Stimulated activated naive CD4-positive, alpha-beta T cell treated with Interleukin-2 at 50 U/mL for 16 hours (primary cell): ENCODE measurements at places on chromosomes 7 and 10.

GRCh38 chr7:100483090-100483721 is 521 bp upstream of the NYAP1 start:
- DNase-seq: peak; percentile 72

DNA sequence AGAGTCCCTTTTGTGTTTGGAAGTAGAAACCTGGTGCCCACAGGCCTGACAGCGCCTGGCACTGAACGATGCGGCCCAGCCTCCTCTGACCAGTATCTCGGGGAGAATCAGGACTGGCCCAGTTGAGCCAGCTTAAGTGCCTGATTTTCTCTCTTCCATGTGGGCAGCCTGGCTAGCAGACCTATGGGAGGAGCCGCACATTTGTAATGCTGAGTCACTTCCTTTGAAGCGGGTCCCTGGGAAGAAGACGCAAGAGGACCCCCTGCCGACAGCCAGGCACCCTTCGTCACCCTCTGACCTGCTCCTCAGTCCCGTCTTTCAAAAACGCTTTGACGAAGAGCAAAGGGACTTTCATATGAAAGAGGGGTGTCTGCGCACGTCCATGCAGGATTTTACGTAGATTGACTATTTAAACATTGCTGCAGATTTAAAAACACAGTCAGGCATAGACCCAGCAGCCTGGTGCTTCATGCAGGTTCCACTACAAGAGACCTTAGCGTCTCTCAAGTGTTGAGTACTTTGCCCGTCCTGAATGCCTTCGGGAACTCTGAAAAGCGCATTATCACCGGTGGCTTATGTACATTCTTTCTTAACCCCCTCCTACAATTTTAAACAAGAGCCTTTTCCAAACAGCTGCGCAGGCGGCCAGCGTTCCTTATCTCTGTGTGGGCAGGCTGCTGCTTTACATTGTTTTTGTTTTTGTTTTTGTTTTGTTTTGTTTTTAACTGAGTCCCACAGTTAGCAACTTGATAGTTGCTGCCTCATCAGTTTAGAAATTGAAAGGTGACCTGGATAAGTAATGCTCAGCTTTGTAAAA is 36.5 kb upstream of the AP5Z1 start:
- no peak for DNase-seq

DNA sequence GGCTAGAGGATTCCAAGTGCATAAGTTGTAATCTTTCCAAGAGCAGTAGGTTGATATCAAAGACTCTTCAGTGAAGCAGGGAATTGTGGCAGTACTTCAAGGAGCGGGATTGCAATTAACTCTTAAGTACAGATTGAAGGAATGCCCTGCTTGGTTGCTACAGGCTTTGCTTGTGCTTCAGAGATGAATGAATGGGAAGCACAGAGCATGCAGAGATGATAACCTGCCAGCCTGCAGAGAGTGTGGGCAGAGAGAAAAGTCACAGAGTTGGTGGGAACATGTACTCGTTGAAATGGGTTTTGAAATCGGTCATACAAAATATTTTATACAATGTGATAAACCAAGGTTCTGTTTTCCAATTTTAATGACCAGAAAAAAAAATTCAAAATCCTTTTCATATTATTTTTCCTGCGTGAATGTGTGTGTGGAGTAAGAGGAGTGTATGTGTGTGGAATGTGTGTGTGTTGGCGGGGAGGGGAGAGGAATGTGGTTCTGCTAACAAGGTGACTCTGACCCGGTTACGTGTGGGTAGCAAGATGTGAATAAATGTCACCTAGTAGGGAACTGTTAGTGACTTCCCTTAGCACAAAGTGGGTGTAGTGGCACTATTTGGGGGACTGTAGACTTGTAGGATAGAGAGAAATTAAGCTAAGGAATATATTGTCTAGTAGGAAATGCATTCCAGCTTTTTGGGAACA is 697.8 kb downstream of the GATA3 start:
- DNase-seq: no peak

- DNase-seq: no peak
Measured at GRCh38 chr10:114021717-114022680, 21.7 kb upstream of the ADRB1 start.

GRCh38 chr7:44074349-44074695 is 8.0 kb downstream of the POLM start:
- DNase-seq: no peak

- DNase-seq: peak; percentile 77
Measured at GRCh38 chr7:50197549-50197948, 104.5 kb upstream of the ZPBP start.

DNA sequence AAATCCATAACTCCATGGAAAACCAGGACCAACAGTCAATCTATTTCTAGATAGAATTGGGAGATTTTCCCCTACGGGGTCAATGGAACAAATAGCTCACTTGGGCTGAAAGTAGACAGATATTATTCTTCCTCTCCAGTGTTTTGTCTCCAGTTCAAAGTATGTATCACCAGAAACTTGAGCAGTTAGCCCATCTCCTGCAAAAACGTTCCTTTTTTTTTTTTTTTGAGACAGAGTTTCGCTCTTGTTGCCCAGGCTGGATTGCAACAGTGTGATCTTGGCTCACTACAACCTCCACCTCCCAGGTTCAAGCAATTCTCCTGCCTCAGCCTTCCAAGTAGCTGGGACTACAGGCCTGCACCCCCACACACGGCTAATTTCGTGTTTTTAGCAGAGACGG is 390.0 kb upstream of the AUTS2 start:
- DNase-seq: no peak

DNA sequence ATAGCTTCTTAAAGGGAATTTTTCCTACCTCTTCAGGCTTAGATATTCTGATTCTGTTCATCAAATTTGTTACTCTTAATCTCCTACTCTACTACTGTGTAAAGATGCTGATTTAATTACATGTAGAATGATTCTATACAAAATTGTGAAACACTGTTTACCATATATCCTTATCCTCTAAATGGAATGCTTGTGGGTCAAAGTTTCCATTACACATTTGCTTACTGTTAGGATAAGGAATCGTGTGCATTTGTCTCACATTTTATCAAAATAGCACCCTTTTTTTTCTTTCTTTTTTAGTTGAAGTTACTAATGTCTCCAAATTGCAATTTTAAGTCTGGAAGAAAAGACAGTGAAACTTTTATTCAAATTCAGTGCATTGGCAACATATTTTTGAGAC is 65.3 kb downstream of the TFEC start:
- DNase-seq: no peak

GRCh38 chr7:129295015-129295423 is 70.2 kb downstream of the AHCYL2 start:
- DNase-seq: no peak

- DNase-seq: no peak
Measured at GRCh38 chr7:30585675-30586074, 9.0 kb upstream of the GARS1 start.

DNA sequence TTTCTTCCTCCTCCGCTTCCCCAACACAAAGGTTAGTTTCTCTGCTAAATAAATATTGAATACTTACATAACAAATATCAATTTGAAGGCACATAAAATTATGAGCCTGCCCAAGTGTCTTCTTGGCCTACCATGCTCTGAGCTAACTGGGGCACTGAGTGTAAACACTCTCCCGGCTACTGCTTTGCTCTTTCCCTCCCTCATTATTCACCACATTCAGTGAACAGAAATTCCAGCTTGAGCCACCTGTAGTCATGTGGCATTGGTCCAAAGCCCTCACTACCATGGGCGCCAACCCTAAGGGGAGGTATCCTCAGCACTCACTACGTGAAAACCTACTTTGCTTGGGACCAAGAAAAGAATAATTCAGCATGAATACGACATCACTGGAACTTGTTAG is 409.0 kb downstream of the KCNMA1 start:
- DNase-seq: no peak

DNA sequence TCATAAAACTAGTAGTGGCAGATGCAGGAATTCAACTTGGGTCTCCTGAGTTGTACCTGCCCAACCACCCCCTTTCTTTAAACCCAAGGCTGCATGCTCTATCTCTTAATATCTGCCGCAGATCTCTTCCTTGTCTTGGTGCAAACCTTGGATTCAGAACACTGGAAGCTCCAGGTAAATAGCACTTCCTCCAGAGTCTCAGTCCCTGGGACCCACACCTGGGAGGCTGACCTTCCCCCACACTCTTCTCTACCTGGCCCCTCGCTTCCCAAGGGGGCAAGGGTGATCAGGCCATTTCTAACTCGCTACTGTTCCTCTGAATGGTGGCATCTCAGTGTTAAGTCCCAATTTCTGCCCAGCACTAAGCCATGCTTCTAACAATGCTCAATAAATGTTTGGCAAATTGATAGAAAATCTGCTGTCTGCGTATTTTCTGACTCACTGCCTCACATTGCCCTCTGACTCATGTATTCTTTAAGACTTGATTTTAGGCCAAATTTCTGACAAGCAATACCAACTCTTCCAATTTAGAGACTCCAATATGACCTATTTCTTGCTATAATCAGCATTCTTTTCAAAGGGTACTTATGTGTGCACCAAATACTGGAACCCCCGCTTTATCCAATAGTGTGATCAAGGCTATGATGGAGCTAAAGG is 68.0 kb upstream of the PPP1R3C start:
- DNase-seq: no peak

DNA sequence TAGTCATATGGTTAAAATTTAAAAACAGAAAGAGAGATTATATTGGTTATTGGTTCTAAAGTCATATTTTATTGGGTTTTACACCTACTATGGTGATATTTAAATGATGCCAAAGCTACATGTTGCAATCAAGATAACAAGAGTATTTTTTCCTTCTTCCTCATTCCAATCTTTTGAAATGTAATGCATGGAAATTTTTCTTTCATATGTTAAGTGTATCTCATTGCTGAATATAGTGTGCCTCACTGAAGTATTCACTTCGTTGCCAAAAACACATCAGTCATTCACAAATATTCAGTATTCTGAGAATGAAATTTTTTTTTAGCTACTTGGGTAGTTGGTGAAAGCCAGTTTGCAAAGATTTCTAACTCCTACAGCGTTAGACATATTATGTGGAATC is 19.5 kb downstream of the HDAC9 start:
- no peak for DNase-seq

DNA sequence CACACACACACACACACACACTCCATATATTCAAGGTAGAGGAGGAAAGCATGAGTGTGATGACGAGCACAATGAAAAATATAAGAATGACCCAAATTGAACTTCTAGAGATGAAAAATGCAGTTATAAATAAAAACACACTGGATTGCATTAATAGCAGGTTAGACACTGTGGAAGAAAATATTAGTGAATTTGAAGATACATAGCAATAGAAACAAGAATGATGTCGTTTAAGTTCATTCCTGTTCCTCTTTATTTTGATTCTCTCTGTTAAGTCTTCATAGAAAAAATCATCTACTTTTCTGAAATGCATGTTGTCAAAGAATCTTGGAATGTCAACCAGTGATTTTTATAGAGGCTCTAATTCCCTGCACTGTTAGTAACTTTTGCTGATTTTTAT is 78.4 kb downstream of the BTAF1 start:
- DNase-seq: no peak

DNA sequence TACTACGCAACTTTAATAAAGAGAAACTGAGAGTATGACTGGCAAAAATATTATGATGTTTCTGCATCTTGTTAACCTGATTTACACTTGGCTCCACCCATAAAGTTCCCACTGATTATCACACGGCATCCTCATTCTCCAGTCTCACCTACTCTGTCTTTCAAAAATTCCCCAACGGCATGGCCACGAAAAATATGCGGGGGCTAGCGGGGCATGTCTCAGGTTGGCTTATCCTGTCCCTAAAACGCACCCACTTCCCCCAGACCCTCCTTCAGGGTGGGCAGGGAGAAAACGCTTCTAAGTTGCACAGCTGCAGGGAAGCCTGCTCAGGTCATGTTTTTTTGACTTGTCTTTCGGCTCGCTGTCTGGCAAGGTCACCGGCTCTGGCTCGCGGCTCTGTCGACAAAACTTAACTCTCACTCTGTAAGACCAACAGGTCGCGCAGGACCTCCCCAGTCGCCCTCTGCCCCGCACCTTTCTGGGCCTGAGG is 3.8 kb downstream of the CDK6 start:
- DNase-seq: peak; percentile 59

DNA sequence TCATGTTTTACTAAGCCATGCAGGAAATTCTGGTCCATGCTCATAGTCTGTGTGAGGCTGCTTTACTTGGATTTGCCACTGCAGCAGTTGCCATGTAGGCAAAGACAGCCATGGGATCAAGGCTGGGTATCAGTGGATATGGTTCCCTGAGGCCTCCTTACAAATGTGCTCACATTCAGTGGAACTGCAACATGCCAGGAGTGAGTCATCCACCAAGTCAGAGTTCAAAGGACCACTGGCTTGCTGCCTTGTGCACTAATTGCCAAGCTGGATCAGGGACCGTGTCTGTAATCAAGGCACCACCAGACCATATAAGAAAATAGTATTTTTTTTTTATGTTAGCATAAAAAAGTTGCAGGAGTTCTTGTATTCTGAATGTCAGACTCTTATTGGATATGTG is 101.0 kb downstream of the CDCA7L start:
- no peak for DNase-seq

- DNase-seq: no peak
Measured at GRCh38 chr10:48456808-48457761, 147.8 kb downstream of the ARHGAP22 start.

GRCh38 chr10:49599546-49599945 is 10.6 kb upstream of the SLC18A3 start:
- no peak for DNase-seq

GRCh38 chr7:99126921-99127553 is 16.9 kb downstream of the SMURF1 start:
- no peak for DNase-seq

- DNase-seq: no peak
Measured at GRCh38 chr10:109919220-109919619, 4.1 kb downstream of the XPNPEP1 start.

DNA sequence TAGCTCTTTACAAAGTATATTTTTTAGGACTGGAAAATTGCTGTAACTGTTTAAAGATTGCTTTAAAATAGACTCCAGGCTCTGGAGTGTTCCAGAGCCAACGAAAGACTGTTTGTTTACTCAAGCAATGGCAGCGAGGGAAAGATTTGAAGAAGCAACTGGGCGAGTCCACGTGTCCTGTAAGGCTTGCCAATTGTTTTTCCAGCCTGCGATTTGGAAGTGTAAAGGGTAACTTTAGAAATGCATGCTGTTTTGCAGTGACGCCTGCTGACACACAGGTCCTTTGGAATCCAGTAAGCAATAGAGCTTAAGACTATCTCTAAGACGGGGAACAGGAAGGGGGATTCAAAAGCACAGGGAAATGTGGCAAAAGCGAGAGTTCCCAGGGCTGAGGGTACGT is 55.8 kb downstream of the TACC2 start:
- DNase-seq: no peak

GRCh38 chr7:51366930-51367613 is 50.5 kb upstream of the COBL start:
- DNase-seq: no peak

DNA sequence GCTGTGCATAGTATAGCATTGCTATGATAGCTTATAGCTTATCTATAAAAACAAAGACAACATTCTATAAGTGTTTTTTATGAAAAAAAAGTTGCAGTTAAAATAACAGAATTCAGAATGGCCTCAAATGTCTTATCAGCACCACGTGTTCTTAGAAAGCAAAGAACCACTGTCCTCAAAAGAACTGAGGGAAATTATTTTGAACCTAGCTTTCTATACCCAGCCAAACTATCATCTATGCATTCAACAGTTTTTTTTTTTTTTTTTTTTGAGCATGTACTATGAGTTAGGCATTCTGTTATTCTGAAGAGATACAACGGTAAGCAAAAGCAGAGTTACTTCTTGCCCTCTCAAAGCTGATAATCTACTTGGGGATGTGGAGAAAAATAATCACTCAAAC is 247.8 kb downstream of the CREB5 start:
- no peak for DNase-seq
